A549 treated with ZK216348 at 1 μM for 4 hours (cell line): ENCODE measurements at places on chromosomes 11 and 22. TPM values are rescaled to one million over a fixed set of nuclear protein-coding genes. Genes with fewer than 3 reads are reported as not detected.

The SLC25A18 gene
- total RNA-seq, result 0.09 to 0.31 TPM (median 0.13 TPM) in 5 replicates

The MMP27 gene
- not detected in 5 replicates for total RNA-seq

The ARHGAP20 gene
- 0.02 TPM in 1 of 5 replicates, not detected in the others for total RNA-seq

The KCNQ1OT1 gene
- total RNA-seq, result 0.04 to 0.07 TPM (median 0.06 TPM) in 5 replicates

The TUBA8 gene
- 0.31 to 0.87 TPM (median 0.50 TPM) in 5 replicates for total RNA-seq

The MPEG1 gene
- total RNA-seq, result not detected in 5 replicates

The SLC2A11 gene
- total RNA-seq, result 7.2 to 11.0 TPM (median 9.2 TPM) in 5 replicates

The CARNS1 gene
- 0.08 to 0.21 TPM (median 0.14 TPM) in 5 replicates for total RNA-seq

The DGCR6 gene
- total RNA-seq, result 0.69 to 2.1 TPM (median 0.97 TPM) in 5 replicates

The CCDC116 gene
- total RNA-seq, result not detected in 5 replicates

The FGF4 gene
- not detected in 5 replicates for total RNA-seq

The OR5T3 gene
- total RNA-seq, result not detected in 5 replicates

The ARHGAP42 gene
- total RNA-seq, result 3.5 to 7.4 TPM (median 5.5 TPM) in 5 replicates

The LYVE1 gene
- 0.22 to 0.42 TPM (median 0.26 TPM) in 5 replicates for total RNA-seq

The FDXACB1 gene
- 1.4 to 2.3 TPM (median 1.6 TPM) in 5 replicates for total RNA-seq

The SLC22A12 gene
- total RNA-seq, result not detected in 5 replicates

The FGF19 gene
- total RNA-seq, result 0.09 to 0.14 TPM (median 0.10 TPM) in 4 of 5 replicates, not detected in the other

The CDKN1C gene
- 2.0 to 3.7 TPM (median 2.6 TPM) in 5 replicates for total RNA-seq

The HORMAD2 gene
- not detected in 5 replicates for total RNA-seq

The OR8D4 gene
- not detected in 5 replicates for total RNA-seq

The HOATZ gene
- not detected in 5 replicates for total RNA-seq

The GAS2 gene
- total RNA-seq, result 0.75 to 1.1 TPM (median 1.0 TPM) in 5 replicates

The B4GALNT4 gene
- total RNA-seq, result 11.3 to 21.7 TPM (median 14.1 TPM) in 5 replicates

The PLEKHA7 gene
- 27.7 to 41.4 TPM (median 37.2 TPM) in 5 replicates for total RNA-seq

The OR52H1 gene
- total RNA-seq, result not detected in 5 replicates
